Kidney epithelial cell (primary cell): ENCODE measurements at places on chromosomes 2 and 18. TPM values are rescaled to one million over a fixed set of nuclear protein-coding genes. Genes with fewer than 3 reads are reported as not detected.

- DNase-seq, result no peak
Observed at GRCh38 chr18:77544792-77545191, 295.1 kb downstream of the GALR1 start.

- no peak for DNase-seq
Observed at GRCh38 chr18:7358989-7359726, 128.3 kb downstream of the LRRC30 start.

DNA sequence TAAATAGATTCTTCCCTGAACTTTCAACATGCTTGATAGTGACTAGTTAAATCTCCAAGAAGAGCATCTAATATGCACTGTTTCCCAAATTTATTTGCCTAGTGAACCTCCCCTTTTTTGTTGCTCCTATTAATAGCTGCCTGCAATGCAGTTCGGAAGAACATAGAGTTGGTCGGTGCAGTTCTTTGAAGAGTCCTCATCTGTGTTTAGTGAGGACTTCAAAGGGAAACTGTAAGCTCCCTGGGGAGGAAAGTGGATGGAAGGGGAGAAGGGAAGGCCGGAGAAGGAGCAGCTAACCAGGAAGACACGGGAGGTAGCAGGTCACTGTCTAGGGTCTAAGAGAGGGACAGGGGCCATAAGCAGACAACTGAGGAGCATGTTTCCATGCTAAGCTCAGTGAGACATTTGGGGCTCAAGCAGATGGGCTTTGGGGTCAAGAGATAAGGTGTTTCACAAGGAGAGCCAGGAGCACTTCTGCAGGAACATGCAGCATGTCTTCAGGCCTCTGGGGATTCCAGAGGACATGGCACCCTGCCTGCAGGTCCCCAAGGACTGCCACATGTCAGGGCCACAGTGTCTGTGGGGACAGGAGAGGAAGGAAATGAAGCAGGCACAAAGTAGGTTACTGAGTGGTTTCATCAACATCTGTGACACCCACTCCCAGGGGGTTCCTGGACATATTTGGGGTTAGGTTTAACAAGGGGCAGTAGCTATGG lies 48.7 kb upstream of the ANXA4 start:
- no peak for DNase-seq

GRCh38 chr2:41038408-41038807 lies 586.5 kb upstream of the SLC8A1 start:
- peak; percentile 14 for DNase-seq

FAM161A gene
- total RNA-seq, result 3.0 and 6.0 TPM in 2 replicates

POTEC gene
- total RNA-seq, result not detected in 2 replicates

DNA sequence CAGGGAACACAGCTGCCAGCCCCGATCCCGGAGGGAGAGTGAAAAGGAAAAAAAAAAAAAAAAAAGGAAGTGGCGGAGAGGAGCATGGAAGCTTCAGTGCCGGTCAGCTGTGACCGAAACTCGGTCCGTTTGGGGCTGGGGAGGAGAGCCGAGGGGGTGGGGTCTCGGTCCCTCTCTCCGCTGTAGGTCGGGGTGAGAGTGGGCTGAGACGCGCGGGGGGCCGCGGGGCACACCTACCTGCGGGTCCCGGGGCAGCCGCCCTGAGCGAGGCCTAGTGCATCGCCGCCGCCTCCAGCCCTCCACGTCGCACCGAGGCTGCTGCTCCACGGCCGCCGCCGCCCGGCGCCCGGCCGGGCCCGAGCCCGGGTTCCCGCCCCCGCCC lies 536 bp downstream of the VPS54 start:
- no peak for DNase-seq

- no peak for DNase-seq
Observed at GRCh38 chr2:158346032-158346431, 110.5 kb downstream of the CCDC148 start.

AQP12A gene
- not detected in 2 replicates for total RNA-seq

RASGRP3 gene
- total RNA-seq, result 6.7 and 17.6 TPM in 2 replicates

ACVR1C gene
- total RNA-seq, result 0.07 and 0.13 TPM in 2 replicates

GRCh38 chr18:3305354-3305762 lies 43.4 kb downstream of the MYL12B start:
- peak; percentile 92 for DNase-seq

- no peak for DNase-seq
Observed at GRCh38 chr2:189426886-189427285, 14.4 kb upstream of the WDR75 start.

GRCh38 chr18:29912351-29912750 lies 1130.2 kb downstream of the DSC3 start:
- no peak for DNase-seq

DNA sequence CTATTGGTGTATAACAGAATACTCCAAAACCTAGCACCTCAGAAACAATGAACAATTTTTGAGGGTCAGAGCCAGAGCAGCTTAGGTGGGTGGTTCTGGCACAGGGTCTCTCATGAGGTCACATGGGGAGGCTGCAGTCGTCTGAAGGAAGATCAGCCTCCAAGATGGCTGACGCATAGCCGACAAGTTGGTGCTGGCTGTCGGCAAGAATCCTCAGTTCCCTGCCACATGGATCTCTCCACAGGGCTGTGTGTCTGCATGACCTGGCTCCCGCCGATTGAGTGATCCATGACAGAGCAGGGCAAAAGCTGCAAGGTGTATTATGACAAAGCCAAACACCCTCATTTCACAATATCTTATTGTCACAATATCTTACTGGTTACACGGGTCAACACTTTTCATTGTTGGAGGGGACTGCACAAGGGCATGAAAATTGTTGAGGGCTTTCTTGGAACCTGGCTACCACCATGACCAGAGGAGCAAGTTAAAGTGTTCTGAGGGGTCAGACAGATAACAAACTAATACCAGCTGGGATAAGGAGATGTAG lies 4.2 kb downstream of the MYL12B start:
- no peak for DNase-seq

GRCh38 chr18:6031442-6031841 lies 136.1 kb upstream of the TMEM200C start:
- DNase-seq, result no peak

ATP5MC3 gene
- 137 and 159 TPM in 2 replicates for total RNA-seq

DNA sequence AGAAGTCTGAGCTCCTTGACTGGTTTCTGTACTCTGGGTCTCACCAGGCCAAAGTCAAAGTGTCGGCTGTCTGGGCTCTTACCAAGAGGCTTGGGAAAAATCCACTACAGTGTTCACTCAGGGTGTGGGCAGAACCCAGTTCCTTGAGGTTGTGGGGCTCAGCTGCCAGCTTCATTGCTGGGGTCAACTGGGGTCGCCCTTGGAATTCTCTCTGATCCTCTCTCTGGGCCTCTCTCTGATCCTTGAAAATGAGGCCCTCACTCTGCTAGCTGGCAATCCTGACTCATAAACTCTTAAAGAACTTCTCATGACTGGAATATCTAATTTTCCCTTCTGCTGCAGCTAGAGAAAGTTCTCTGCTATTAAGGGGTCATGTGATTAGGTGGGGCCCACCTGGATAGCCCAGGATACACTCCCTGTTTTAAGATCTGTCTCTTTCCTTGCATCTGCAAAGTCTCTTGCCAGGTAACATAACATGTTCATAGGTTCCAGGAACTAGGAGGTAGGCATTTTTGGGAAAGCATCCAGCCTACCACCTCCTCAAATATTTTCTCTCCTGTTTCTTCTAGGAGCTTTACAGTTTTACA lies 66.3 kb downstream of the SP110 start:
- DNase-seq, result no peak

- no peak for DNase-seq
Observed at GRCh38 chr2:184927040-184927439, 328.7 kb downstream of the ZNF804A start.

PAX8 gene
- 118 and 142 TPM in 2 replicates for total RNA-seq

ITGB1BP1 gene
- total RNA-seq, result 41.4 and 45.3 TPM in 2 replicates

- no peak for DNase-seq
Observed at GRCh38 chr2:226671141-226671676, 128.4 kb downstream of the IRS1 start.

- DNase-seq, result no peak
Observed at GRCh38 chr2:10242451-10242850, 60.3 kb upstream of the HPCAL1 start.

CNDP1 gene
- not detected in 2 replicates for total RNA-seq

GRCh38 chr2:162403884-162404283 lies 60.0 kb downstream of the GCA start:
- DNase-seq, result no peak

IHH gene
- not detected in 2 replicates for total RNA-seq

DNA sequence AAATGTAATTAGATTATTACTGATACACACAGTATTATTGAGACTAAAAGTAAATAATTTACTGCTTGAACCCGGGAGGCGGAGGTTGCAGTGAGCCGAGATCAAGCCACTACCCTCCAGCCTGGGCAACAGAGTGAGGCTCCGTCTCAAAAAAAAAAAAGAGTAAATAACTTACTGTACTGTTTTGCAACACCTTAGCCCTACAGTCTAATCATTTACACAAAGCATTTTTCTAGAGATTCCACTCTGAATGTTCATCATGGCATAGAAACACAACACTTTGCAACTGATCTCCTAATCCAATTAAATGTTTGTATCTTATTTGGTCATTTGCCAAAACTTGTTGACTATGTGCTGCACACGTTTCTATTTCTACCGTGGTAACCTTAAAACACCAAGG lies 23.4 kb upstream of the RMP24 start:
- no peak for DNase-seq

VPS4B gene
- 56.6 and 63.8 TPM in 2 replicates for total RNA-seq

GRCh38 chr2:1721706-1722646 lies 22.3 kb downstream of the PXDN start:
- peak; percentile 88 for DNase-seq

DNA sequence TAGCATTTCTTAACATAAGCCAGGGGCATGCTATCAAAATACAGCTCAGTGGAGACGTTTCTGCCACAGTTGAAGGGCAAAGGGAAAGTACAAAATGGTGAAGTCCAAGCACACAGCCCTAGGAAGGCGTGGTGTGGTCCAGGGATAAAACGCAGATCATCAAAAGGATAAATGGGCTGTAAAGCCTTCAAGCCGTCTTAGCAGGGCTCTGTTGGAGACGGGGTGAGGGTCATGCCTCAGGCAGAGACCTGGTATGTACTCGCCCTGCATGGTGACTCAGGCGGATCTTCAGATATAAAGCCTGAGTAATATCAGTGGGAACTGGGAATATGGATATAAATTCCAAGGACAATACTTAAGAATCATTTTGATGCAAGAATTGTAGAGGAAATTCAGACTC lies 61.2 kb downstream of the NGEF start:
- DNase-seq, result no peak
